ENCODE measurements at places on chromosomes 7 and 10.

DNA sequence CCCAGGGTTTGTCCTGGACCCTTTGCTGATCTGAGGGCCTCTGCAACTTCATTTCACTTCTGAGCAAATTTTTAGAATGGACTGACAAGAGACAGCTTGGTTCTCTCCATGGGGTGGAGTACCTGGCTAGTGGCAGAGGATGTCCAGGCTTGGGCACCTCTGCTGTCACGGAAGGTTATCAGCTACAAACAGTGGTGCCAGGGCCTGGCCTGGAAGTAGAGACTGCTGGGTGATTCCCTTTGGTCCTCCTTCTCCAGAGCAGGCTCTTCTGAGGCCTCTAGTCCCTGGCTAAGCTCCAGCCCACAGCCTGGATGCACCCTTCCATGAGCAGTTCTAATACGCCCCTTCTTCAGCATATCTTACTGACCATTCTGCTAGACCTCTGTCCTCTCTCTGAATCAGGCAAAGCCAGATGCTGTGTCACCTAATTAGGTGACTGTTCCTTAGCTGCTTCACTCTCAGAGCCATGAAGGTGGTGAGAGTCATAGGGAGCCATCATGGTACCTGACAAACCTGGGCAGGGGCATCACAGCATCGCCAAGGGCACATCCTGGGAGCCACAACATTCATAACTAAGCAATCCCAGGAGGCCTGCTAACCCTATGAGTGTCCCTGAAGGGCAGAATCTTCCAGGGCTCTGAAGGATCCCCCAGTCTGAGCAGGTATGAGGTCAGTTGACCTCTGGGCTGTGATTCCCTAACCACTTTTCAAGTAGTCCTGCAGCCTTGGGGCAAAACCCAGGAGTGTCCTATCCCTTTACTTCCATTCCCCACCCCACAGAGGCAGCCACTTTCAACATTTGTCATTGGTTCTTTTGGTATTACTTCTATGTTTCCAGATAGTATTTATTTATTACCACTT, 4.0 kb downstream of the ARHGAP22 start:
- DNase-seq: no peak

- no peak for DNase-seq
These were observed 2.6 kb downstream of the MEST start for GRCh38 chr7:130494431-130494858.

- no peak for DNase-seq
These were observed 215.3 kb upstream of the ZNF32 start for GRCh38 chr10:43863859-43864591.

DNA sequence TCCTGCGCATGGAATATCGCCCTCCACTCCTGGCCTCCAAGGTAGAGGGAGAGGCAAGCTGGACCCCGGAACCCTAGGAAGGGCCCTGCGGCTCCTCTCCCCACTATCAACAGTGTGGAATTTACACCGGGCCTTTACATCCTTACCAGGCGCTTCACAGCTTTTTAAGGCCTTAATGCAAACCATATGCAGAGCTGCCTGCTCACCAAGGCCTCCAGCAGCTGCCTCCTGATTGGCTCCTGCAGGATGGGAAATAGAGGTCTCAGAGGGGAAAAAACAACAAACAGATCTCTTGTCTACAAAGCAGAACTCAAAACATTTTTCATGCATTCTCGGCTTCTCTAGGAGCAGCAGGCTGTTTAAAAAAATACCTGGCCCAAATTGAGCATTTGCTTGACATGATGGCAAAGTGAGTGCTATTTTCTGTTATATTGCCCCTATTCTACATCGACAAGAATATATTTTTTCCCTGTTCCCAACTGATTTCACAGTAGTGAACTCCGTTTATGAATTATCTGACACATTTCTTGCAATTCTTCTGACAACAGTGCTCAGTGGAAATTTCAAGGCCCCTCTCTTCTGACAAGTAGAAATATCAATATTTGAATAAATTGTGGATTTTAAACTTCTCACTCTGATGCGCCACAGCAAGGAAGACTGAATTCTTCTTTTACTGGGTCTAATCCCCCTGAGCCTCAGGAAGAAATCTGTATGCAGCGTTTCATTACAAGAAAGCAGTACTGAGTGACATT, 51.7 kb downstream of the EBF3 start:
- DNase-seq: no peak

DNA sequence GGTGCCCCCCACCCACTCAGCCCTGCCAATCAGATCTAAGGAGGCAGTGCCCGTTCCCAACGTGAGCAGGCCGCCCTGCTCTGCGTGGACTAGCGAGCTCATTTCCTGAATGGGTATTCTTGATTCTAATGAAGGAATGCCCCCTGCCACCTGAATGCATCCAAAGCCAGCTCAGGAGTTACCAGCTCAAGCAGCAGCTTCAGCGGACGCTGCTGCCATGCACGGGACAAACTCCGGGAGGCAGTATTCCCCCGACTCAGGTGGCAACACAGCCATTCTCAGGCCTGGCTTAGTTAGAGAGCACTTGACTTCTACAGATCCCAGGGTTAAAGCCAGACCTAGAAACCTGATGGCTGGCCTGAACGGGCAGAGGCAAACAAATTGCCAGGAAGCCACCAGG, 25.8 kb downstream of the PSAP start:
- no peak for DNase-seq

DNA sequence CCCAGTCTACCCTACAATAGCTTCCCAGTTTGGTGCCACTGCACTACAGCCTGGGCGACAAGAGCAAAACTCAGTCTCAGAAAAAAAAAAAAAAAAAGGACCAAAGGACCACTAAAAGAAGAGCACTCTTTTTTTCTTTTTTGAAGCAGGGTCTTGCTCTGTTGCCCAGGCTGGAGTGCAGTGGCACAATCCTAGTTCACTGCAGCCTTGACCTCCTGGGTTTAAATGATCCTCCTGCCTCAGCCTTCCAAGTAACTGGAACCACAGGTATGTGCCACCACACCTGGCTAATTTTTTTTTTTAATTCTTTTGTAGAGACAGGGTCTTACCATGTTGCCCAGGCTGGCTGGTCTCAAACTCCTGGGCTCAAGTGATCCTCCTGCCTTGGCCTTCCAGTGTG, 14.0 kb downstream of the PLAU start:
- DNase-seq: no peak

DNA sequence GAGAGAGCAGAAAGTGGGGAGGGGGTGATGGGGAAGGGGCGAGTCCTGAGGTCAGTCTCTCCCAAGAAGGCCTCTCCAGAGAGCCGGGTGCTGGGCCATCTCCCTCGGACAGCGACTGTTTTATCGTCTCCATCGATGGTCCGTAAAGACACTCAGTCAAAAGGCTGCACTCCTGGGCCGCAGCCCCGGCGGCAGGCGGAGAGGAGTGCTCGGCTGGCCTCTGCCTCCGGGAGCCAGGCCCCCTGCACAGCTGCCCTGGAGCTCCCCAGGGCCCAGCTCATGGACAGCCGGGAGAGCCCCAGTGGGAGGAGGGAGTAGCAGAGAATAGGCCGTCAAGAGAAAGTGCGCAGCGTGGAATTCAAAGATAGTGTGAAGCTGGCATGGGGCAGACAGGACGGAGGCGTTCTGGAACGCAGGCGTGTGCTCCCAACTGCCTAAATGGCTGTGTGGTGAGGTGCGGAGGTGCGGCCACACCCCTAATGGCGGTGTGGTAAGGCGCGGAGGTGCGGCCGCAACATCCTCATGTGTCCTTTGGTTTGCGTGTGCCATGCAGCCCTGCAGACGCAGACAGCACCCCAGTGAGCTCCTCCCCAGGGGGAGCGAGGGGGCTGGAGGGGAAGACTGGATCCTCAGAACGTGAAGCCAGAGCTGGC, 477.5 kb upstream of the FOXK1 start:
- no peak for DNase-seq

GRCh38 chr10:46245381-46245900, 41.4 kb upstream of the ANTXRL start:
- no peak for DNase-seq

DNA sequence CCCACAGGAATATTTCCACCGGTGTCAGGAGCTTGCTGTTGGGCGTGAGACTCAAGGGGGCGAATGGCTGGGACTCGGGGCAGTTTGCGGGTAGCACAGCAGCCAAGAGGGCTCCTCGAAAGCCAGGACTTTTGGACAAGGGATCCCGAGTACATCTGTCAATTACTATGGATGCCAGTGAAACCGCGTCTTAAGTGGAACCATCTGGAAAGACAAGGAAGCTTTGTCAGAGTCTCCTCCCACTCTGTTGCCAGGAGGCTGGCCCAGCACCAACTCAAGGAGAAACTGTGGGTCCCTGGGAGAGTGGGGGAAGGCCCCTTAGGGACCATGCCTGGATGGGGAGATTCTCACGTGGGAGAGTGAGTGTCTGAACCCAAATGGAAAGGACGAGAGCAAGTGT, 57.1 kb downstream of the C10orf143 start:
- no peak for DNase-seq

DNA sequence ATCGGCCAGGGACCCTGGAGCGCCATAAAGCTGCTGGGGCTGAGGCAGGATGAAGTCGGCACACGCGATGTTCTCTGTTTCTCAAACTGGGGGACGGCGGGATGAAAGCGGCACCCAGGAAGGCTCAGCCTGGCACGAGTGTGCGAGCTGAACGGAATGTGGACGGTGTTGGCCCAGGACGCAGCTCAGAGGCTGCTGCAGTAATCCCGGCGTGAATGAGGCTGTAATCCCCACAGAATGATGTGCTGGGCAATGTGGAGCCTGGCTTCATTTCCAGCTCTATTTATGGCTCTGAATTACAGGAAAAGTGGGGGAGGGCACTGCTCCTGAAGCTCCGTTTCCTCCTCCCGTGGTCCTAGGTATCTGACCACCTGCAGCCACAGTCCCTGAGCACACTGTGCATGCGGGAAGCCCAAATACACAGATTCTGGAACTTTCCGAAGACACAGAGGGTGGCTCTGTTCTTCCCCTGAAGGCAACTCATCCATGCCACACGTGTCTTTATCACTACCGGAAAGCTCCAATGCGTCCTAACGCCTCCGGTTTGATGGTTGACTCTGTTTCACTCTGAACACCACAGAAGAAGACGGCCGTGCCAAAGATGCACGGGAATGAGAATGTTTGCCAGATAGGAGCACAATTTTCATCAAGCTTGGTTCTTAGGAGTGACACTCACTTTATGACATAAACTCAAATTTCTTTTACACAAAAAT, 37.6 kb downstream of the KLF6 start:
- no peak for DNase-seq

- no peak for DNase-seq
These were observed 569 bp downstream of the CAV1 start for GRCh38 chr7:116525298-116525912.

- no peak for DNase-seq
These were observed 627.9 kb upstream of the FOXK1 start for GRCh38 chr7:4054158-4054557.

DNA sequence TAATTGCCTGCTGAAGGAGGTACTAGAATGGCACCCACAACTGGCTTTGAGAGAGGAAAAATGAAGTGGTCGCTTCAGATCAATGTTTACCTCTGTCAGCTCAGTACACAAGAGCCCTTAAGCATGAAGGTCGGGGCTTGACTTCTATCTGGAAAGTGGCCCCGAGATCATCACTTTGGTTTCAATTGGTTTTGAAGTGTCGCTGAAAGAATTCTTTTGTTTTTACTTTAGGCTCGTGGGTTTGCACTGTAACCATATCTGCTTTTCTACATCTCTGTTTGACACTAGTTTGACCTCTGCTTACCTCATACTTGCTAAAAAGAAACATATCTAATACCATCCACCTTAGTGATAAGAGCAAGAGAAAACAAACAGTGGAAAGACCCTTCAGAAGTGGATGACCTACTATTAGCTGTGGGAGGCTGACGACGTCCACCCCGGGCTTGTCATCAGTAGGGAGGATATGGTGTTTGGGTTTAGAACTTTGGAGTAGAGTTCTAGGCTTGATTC, 361.8 kb downstream of the GATA3 start:
- DNase-seq: no peak

- no peak for DNase-seq
These were observed 8.2 kb downstream of the CCSER2 start for GRCh38 chr10:84336406-84337090.

DNA sequence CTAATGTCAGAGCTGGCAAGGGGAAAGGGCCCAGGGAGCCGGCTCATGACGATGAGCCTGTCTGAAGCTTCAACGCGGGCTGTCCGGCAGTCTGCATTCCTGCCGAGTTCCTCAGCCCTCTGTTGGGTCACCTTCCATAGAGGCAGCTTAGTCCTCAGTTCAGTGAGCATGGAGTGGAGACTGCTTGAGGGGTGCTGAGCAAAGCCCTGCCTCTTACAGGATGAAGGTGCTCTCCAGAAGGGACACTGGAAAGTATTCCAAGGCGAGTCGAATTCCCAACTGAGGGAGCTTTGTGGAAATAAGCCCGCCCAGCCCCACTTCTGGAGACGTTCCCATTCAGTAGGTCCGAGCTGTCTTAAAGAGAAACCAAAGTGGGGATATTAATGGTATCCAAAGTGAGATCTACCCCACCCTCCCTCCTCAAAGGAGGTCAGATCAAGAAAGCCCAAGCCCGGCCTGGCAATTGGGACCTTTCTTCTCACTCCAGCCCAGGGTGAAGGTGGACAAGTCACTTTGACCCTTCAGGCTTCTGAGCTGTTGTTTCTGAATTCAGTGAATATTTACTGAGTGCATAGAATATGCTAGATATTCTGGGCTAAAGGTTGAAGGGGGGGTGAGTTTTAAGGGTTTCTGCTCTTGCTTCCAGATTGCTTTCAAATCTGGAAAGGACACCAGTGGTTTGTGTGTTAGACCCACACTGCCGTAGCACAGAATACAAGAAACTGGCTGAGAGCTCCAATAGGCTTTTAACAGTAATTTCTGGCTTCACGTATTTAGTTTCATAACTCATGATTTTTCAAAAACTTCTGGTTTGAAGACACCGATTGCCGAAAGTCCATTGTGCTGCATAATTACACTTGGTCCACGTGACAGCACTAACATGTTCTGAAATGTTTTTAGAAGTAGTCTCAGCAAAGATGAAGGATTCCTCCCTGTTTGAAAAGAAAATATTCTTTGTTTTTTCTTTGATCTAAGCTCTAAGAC, 3.5 kb downstream of the EGFR start:
- no peak for DNase-seq

DNA sequence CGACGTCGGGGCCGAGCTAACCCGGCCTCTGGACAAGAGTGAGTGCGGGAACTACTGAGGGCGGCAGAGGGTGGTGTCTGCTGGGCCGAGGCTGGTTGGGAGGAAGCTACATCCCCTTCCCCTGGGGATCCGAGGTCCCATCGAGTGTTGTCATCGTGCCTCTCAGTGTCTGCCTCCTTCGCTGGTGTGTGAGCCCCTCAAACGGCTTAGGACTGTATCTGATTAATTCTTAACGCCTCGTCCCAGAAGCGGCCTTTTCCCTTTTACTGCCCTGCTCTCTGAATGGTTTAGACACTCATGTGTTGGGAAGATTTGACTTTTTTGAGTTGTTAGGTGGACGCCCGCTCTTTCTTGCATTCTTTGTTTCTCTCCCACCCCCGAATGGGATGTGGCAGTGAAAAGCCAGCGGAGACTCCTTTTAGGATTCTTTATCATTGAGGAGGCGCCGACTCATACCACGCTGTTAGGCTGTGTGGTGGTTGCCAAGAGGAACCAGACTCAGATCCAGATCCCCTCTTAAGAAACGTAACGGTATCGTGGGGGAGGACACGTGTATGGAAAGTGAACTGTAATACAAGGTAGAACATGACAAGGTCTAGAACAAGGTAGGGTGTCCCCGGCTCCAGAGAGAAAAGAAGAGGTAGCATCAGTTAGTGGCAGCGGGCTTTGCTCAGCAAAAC, 631 bp downstream of the SUPV3L1 start:
- peak; percentile 4 for DNase-seq

Data from NCI-H1436 treated with DMSO at 0.1 percent for 48 hours (cell line).